T follicular helper cell (primary cell): ENCODE measurements at places on chromosomes 12 and 14.
A peak's percentile ranks its signal among the peaks of the same experiment; 100 is the strongest.

- no peak for DNase-seq
Measured at GRCh38 chr14:65789363-65789762, 376.8 kb downstream of the FUT8 start.

DNA sequence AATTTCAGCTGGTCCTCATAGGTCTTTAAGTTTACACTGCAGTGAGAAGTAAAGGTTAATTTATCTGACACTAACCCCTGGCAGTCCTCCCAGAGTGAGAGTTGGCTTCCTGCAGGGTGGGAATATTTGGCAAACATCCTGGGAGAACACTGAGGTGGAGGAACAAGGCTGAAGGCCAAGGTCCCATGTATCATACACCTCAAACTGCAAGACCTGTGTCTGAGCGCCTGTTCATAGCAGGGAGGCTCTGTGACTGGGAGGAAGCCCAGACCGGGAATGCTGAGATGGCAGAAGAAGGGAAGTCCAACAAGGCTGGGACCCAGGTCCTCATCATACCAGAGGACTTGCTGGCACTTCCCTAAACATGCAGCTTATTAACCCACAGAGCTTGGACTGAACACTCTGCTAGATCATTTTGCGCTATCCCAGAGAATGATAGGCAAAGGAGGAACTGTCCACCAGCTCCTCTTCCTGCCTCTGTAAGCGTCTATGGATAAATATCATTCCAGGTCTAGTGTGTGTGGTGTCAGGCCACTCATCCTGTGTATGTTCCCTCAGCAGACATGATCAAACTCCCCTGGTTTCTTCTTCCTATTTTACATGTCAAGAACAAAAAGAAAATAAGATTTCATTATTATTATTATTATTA, 199.6 kb upstream of the CNOT2 start:
- DNase-seq: no peak

DNA sequence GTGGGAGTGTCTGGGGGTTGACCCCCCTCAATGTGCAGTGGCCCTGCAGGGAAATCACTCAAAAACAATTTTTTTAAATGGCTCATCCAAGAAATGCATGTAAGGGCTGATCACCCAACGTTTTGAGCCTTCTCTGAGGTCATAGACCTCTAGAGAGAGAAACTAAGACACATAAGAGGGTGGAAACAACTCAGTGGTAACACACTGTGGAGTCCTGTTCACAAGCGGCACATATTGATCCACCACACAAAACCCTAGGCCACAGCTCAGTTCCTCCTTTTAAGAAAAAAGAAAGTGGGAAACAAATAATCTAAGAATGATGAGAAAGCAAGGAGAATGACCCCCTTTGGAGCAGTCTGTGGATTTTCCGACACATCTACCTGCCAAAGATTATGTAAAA, 83.0 kb upstream of the METAP2 start:
- DNase-seq: no peak

DNA sequence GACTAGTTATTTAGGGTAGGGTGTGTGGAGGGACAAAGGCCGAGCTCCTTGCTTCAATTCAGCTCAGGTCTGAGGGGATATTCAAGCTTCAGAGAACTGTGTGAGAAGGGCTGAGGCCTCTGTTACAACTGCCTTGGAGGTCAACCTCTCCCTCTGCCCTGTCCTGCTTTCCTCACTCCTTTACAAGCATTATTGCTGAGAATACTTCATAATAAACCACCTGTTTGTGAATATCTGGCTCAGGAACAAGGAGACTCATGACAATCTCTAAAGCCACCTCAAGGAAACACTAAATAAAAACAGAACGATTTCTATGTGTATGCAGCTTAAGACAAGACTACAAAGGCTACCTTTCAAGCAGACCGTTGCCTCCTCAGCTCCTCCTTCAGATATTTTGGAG, 21.7 kb downstream of the OTOGL start:
- DNase-seq: no peak

DNA sequence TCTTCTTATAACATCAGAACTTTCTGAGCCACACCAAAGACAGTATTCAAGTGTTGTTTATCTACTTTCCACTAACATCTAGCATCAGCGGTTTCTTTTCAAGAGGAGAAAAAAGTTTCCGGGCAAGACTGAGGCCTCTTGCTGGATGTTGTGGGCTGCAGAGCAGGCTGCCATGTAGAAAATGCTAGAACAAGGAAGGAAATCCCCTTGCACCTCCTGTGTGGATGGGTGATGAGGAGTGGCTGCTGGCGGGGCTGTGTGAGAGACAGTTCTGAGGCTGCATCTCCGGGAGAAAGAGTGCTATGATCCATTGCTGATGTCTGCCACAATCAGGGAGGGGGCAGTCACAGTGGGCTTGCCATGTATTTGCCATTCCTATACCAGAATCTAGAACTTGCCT, 37.8 kb upstream of the PPP1CC start:
- peak; percentile 31 for DNase-seq

DNA sequence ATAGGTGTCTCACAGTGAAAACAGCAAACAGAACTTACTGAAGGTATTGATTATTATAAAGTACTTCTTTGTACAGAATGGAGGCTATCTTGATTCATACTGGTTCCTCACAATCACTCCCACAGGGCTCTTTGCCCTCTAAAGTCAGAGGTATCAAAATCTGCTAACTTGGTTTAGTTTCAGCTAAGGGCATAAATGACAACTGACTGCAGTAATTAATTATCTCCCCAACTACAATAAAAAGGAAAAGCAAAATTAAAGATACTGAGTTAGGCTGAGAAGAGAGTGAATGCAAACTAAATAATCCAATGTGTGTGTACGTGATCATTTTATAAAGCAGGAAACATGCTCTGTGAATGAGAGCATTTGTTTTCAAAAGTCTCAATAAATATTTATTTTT, 338.7 kb downstream of the ACSS3 start:
- no peak for DNase-seq

DNA sequence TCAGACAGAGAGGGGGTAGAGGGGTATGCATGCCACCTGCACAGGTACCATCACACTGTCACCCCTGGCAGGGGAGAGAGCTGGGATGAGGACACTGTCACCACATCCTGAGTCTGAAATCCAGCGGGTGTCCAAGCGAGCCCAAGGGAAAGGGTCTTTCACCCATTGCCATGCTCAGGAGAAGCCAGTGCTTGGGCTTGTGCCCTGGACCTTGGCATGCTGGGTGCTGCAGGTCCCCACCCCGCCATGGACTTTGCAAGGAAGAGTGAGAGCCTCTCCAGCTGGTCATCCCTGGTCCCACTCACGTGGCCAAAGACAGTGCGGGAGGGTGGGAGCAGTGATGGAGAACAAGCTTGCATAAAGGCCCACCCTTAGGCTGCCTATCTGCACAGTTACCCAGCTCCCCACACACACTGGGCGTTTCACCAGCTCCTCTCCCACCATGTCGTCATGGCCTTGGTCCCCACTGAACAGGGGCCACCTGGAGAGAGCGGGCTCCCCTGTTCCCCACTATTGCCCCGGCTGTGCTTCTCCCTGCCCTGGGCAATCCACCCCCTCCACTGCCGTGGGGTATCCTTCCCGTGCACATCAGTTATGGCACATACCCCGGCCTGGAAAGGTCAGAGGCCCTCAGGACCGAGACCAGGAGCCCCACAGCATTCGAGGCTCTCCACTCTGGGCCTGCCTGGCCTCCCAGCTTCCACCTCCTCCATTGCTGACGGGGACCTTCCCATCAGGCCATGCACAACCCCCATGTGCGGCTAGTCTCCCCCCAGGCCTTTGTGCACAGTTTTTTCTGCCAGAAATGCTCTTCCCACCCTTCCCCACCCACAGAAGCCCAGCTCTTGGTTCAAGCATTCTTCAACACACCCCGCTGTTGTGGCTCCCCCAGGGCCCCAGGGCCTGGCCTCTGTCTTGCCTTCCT, 58.6 kb upstream of the BCL11B start:
- no peak for DNase-seq

- no peak for DNase-seq
Measured at GRCh38 chr12:124040737-124041136, 67.7 kb downstream of the ZNF664 start.

GRCh38 chr12:123973552-123974341, 732 bp downstream of the ZNF664 start:
- DNase-seq: peak; percentile 10

DNA sequence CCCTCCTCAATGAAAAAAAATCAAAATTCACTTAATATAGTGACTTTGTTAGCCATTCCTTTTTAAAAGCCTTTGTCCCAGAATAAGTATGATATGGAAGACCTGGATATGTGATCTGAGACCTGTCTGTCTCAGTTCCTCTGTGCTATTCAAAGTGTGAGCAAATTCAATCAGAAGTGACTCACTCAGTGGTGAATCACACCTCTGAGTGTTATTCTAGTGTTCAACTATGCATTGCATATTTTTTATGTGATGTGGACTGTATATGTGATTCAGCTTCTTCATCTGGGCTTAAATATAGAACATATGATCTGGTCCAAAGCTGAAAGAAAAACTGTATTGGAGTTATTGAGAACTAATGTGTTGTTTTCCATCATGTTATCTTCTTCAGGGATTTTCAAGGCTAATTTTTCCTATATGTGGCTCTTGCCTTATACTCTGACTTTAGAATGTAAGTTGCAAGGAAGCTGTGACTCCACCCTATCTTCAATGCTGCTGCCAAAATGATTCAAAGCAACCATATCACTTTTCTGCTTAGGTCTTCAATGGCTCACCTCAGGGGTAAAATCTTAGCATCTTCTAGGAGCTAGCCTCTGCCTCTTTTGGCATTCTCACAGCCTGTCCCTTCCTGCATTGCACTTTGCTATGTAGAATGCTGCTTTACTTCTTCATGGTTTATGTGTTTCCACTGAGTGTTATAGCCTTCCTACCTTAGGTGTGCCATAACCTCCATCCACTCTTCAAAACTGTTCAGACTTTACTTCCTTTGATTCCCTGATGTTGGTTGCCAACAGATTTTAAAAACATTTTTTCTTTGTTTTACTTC, 169.8 kb downstream of the OTOGL start:
- no peak for DNase-seq

DNA sequence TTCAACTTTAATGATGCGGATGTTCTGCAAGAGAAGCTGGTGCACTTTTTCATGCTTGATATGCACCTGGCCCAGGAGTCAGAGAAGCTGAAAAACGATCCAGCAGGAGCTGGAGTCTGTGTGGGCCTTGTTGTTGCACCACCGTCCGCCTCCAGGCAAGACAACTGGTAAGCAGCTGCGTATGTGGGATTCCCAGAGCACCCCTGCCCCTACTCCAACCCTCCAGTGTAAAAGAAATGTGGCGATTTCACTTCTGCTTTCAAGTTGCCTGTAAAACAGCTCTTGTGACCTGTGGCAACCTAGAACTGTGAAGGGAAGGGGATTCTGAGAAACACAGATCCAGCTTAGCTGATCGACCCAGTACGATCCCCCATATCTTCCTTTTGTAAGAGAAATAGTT, 154.1 kb upstream of the PELI2 start:
- DNase-seq: no peak

- DNase-seq: no peak
Measured at GRCh38 chr12:95136598-95136997, 63.2 kb upstream of the NR2C1 start.

DNA sequence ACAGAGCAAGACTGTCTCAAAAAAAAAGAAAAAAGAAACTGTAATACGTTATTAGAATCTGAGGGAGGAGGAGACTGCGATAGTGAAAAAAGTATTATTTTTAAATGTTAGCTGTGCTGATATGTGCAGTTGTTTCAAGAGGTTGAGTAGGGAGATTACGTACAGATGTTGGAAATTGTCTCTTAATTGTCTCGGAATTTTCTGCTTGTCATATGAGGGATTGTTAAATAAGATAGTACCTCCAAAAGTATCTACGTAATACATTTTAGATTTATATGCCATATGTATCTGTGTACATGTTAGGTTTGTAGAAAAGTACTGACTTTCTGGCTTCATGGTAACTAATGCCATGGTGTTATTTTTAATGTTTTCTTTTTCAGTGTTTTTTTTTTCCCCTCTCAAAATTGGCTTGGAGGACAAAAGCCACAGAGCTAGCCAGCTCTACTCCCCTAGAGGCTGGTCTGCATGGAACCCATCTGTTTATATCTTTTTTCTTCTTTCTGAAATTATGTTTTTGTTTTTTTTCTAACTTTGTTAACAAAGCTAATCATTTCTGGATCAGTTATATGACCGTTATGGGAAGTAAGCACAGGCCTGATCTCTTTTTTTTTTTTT, 3.4 kb downstream of the RIMKLB start:
- no peak for DNase-seq
